ENCODE measurements at places on chromosomes 5 and 9. TPM values are rescaled to one million over a fixed set of nuclear protein-coding genes. Genes with fewer than 3 reads are reported as not detected.

DNA sequence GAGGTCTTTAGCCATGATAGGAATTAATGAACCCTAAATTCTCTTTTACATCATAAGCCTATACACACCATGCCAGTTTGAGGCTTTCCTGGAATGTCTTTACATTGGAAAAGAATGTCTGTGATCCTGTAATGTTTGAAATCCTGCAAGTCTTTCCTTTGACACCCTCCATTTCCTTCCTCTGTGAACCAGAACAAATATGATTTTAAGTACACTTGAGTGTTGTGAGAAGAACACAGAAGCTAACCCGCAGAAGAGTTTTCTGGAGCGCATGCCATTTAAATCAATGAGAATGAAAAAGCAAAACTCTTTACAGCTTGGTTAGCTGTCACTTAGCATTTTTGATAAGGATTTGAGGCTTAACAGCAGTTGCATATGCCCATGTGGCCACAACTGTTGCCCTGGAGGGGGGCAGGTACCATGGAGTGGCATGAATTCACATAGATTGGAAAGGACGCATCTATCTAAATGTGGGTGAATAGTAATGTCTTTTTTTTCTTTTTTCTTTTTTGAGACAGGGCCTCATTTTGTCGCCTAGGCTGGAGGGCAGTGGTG, 372.6 kb downstream of the KDM4C start:
- H3K27me3 ChIP-seq = no peaks in the 10 kb centered on the region
- no peaks in the 10 kb centered on the region for H3K4me1 ChIP-seq
- H3K27ac ChIP-seq = no peak overlapping the region
- H3K36me3 ChIP-seq = no peaks in the 10 kb centered on the region
- no peak overlapping the region for H3K4me3 ChIP-seq
- no peak for DNase-seq

- no peaks in the 10 kb centered on the region for H3K4me1 ChIP-seq
- no peaks in the 10 kb centered on the region for H3K27me3 ChIP-seq
- H3K36me3 ChIP-seq = no peaks in the 10 kb centered on the region
- no peak overlapping the region for H3K4me3 ChIP-seq
- DNase-seq = no peak
- no peak overlapping the region for H3K27ac ChIP-seq
Observed at GRCh38 chr9:103225702-103226646, 230.8 kb downstream of the CYLC2 start.

DNA sequence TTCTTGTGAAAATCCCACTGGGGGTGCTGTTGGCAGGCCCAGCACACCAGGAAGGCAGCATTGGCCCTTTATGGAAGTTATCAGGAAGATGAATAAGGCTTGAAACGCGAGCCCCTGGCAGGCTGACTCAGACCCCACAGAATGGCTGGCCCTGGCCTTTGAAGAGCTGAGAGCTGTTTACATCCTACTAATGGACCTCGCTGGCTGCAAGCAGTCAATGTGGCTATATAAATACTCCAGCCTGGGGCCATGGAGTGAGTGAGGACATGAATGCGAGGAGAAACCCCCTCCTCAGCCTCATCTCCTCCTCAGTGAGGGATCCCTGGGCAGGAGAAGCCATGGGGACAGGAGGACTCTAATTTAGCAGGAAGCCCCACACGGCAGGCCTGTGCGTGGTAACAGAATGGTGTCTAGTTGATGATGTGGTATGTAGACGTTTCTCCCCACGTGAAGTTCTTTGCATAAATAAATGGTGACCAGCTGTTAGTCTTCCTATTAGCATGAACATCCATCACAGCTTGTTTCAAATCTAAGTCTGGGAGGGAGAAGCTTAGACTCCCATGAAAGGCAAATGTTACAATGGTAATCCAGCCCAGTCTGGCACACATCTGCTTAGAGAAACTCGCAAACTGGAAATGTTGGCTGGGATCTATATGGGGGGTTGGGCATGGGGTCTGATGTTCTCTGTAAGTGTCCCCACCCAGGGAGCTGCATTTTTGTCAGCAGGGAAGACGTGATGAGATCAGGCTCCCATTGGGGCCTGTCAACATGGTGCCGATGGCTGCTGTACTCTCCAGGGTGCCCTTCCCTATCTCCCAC, 175.1 kb upstream of the PITX1 start:
- H3K4me3 ChIP-seq = no peak overlapping the region
- no peaks in the 10 kb centered on the region for H3K27me3 ChIP-seq
- peaks cover 21% of the 10 kb centered on the region for H3K4me1 ChIP-seq
- H3K27ac ChIP-seq = 0 out of 2 replicates have a peak overlapping the region, but pooled peaks have one; percentile 3

DNA sequence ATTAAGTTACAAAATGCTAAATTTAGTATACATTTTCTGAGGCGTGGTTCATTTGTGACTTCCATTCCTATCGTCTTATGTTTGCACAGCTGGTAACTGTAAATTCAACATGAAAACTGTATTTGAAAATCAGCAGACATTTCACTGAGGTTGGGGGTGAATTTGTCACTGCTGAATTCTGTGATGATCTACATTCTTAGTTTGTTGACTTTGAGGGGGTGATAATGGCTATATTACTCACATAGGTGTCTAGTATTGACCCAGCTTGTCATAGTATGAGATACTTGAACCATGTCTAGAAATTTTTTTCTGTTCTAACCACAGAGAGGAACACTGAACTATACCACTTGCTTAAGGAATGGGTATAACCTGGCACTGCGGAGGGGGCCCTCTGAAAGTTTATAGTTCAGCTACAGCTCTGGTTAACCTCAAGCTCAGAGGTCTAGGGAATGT, 313.3 kb downstream of the PIK3R1 start:
- no peaks in the 10 kb centered on the region for H3K36me3 ChIP-seq
- H3K27me3 ChIP-seq = no peaks in the 10 kb centered on the region
- no peak for DNase-seq
- no peak overlapping the region for H3K4me3 ChIP-seq
- H3K4me1 ChIP-seq = no peaks in the 10 kb centered on the region

DNA sequence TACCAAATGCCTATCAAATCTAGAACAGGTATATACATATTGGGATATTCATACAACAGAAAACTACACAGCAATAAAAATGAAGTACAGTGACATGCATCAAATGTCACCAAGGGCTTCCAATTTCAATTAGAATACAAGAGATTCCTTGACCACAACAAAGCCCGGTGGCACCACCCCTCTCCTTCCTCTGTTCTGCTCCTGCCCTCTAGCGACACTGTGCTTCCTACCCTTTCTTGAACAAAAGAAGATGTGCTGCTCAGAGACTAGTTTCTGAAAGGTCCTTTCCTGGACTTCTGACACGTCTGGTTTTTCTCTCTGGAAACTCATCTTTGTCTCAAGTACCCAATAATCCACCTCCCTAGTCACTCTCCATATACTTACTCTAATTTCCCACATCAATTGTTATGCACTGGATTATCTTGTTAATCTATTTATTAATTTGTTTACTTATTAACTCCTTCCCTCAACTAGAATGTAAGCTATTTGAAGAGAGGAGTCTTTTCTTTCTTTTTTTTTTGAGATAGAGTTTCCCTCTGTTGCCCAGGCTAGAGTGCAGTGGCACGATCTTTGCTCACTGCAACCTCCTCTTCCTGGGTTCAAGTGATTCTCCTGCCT, 70.4 kb upstream of the CTSV start:
- no peaks in the 10 kb centered on the region for H3K27me3 ChIP-seq
- H3K27ac ChIP-seq = no peak overlapping the region
- no peaks in the 10 kb centered on the region for H3K36me3 ChIP-seq
- DNase-seq = peak; percentile 69

DNA sequence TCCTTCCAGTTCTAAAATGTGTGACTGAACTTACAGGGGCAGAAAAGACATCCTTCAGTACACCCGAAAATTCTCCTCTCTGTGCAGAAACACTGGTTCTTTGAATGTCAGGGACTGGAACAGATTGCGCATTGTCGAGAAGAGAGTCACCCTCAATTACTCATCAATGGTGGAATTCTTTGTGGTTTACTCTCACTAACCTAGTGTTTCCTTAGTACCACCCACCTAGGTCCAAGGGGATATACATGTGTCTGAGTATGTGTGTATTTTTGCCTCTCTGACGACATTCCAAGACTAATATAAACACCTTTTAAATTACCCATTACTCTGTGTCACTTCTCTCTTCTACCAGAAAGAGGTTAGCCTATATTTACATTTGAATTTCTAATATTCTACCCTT, 660.8 kb downstream of the TLE1 start:
- peaks cover 7% of the 10 kb centered on the region for H3K4me1 ChIP-seq
- H3K27ac ChIP-seq = no peak overlapping the region
- no peaks in the 10 kb centered on the region for H3K27me3 ChIP-seq
- no peaks in the 10 kb centered on the region for H3K36me3 ChIP-seq
- no peak overlapping the region for H3K4me3 ChIP-seq

- H3K4me3 ChIP-seq = no peak overlapping the region
- no peaks in the 10 kb centered on the region for H3K36me3 ChIP-seq
- no peaks in the 10 kb centered on the region for H3K4me1 ChIP-seq
- DNase-seq = no peak
- H3K27me3 ChIP-seq = no peaks in the 10 kb centered on the region
Observed at GRCh38 chr5:68771732-68772131, 322.1 kb upstream of the SLC30A5 start.

DNA sequence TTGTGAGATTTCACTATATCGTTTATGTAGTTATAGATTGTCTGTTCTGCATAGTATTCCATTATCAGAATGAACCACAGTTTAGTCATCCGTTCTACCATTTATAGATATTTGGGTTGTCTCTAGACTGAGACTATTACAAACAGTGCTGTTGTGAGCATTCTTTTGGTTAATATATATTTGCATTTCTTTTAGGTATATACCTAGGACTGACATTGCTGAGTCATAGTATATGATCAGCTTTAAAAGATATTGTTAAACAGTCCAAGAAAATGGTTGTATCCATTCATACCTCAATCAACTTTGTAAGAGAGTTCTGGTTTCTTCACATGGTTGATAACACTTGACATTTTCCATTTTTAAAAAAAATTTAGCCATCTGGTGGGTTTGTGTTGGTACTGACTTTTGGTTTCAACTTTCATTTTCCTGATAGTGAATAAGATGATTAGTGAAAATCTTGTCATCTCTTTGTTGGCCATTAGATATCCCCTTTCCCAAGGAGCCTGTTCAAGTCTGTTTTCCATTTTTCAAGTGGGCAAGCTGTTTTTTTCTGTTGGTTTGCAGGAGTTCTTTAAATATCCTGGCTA, 22.9 kb upstream of the ADAM19 start:
- DNase-seq = no peak
- H3K27ac ChIP-seq = no peak overlapping the region
- peaks cover 30% of the 10 kb centered on the region for H3K4me1 ChIP-seq
- no peaks in the 10 kb centered on the region for H3K36me3 ChIP-seq
- no peaks in the 10 kb centered on the region for H3K27me3 ChIP-seq

DNA sequence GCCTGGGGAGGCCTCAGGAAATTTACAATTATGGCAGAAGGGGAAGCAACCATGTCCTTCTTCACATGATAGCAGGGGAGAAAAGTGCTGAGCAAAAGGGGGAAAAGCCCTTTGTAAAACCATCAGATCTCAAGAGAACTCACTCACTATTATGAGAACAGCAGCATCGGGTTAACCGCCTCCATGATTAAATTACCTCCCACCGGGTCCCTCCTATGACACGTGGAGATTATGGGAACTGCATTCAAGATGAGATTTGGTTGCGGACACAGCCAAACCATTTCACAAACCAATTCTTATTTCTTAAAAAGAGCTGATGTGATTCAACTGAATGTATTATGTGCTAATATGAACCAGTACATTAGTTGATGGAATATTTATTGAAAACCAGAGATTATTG, 63.9 kb downstream of the PARP8 start:
- no peaks in the 10 kb centered on the region for H3K36me3 ChIP-seq
- no peak overlapping the region for H3K4me3 ChIP-seq
- no peak for DNase-seq
- H3K27ac ChIP-seq = no peak overlapping the region
- no peaks in the 10 kb centered on the region for H3K27me3 ChIP-seq
- H3K4me1 ChIP-seq = 0 out of 2 replicates have a peak, but pooled peaks cover 3% of the 10 kb centered on the region

- H3K4me1 ChIP-seq = peaks cover 17% of the 10 kb centered on the region
- peak within 1 kb of the TSS; percentile 73 for H3K4me3 ChIP-seq
- DNase-seq = peak; percentile 4
- H3K36me3 ChIP-seq = no peaks in the 10 kb centered on the region
- peak within 1 kb of the TSS; percentile 83 for H3K27ac ChIP-seq
Observed at GRCh38 chr9:93134015-93134739, at the start of gene NINJ1. TSS of gene NINJ1 (minus strand) at chr9:93134251. CDS start at chr9:93134217, 34 bp downstream.

- no peak overlapping the region for H3K4me3 ChIP-seq
- peaks cover 28% of the 10 kb centered on the region for H3K4me1 ChIP-seq
- no peaks in the 10 kb centered on the region for H3K27me3 ChIP-seq
- no peaks in the 10 kb centered on the region for H3K36me3 ChIP-seq
Observed at GRCh38 chr9:4663956-4664355, 1.9 kb downstream of the PLPP6 start.

DNA sequence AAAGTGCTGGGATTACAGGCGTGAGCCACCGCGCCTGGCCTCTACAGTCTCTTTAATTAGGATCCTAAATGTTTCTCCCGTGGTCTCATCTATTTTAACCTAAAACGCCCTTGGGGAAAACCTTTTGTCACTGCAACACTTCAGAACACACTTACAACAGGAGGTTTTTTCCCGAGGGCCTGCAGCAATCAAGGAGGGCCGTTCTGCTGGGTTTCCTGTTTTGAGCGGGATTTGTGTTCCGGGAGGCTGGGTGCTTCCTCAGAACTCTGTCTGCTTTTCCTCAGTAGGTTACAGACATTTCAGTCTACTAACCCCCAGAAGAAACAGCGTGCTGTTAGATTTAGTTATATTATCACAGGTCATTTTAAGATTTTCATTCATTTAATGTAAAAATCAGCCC, 65.4 kb upstream of the IRX4 start:
- no peak for DNase-seq
- H3K27ac ChIP-seq = no peak overlapping the region
- no peak overlapping the region for H3K4me3 ChIP-seq
- H3K4me1 ChIP-seq = no peaks in the 10 kb centered on the region
- no peaks in the 10 kb centered on the region for H3K36me3 ChIP-seq

GRCh38 chr5:160253441-160253840, 24.1 kb downstream of the FABP6 start:
- no peaks in the 10 kb centered on the region for H3K4me1 ChIP-seq
- H3K27me3 ChIP-seq = no peaks in the 10 kb centered on the region
- H3K36me3 ChIP-seq = no peaks in the 10 kb centered on the region

GRCh38 chr9:110543631-110544051, 35.9 kb downstream of the SVEP1 start:
- H3K27ac ChIP-seq = no peak overlapping the region
- H3K4me3 ChIP-seq = no peak overlapping the region
- no peak for DNase-seq
- no peaks in the 10 kb centered on the region for H3K4me1 ChIP-seq
- H3K36me3 ChIP-seq = no peaks in the 10 kb centered on the region

DNA sequence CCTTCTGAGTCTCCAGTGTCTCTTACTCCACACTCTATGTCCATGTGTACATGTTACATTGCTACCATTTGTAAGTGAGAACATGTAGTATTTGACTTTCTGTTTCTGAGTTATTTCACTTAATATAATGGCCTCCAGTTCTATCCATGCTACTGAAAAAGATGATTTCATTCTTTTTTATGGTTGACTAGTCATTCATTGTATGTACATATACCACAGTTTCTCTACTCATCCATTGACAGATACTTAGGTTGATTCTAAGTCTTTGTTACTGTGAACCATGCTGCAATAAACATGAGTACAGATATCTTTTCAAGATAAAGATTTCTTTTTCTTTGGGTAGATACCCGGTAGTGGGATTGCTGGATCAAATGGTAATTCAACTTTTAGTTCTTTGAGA, 107.1 kb upstream of the CHD1 start:
- H3K27me3 ChIP-seq = no peaks in the 10 kb centered on the region
- no peaks in the 10 kb centered on the region for H3K4me1 ChIP-seq
- H3K36me3 ChIP-seq = no peaks in the 10 kb centered on the region
- no peak overlapping the region for H3K4me3 ChIP-seq
- H3K27ac ChIP-seq = no peak overlapping the region

Gene TMED7
- total RNA-seq = 167 TPM

Gene RAB3C
- total RNA-seq = not detected

Gene AGPAT2
- 86.0 TPM for total RNA-seq

Gene TMEM161B
- total RNA-seq = 22.1 TPM

Gene PPP1R26
- total RNA-seq = 32.0 TPM

Gene SOHLH1
- total RNA-seq = not detected

Data from HCT116 (cell line).